ENCODE measurements at places on chromosomes 7 and 10.

DNA sequence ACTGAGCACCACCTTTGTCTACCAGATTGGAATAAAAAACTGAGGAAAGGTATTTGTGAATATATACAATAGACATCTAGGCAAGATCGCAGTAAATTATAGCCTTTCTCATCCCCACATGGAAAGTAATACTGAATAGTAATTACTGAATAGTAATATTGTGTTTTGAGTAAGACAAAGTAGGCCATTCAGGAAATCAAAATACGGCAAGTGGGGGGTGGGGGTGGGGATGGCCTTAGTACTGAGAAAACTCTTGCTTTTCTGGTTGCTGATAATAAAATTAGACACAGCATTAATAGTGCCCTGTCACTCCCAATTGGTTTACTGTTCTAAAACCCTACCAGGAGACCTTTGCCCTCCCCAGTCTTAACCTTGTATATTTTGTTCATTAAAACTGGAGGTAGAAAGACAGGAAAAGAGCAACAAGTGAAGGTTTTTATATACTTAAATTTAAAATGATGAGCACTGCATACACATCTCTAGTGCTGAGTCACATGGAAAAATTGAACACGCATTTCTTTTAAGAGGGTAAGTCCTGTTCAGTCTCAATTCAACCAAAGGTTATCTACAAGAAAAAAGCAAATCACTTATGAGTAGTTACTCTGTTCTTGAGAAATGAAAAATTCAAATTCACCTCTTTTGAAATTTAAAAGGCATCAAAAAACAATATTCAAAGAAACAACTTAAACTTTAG lies 65.6 kb downstream of the IGF2BP3 start:
- DNase-seq, result no peak

GRCh38 chr10:33276282-33276923 lies 58.1 kb downstream of the NRP1 start:
- DNase-seq, result no peak

DNA sequence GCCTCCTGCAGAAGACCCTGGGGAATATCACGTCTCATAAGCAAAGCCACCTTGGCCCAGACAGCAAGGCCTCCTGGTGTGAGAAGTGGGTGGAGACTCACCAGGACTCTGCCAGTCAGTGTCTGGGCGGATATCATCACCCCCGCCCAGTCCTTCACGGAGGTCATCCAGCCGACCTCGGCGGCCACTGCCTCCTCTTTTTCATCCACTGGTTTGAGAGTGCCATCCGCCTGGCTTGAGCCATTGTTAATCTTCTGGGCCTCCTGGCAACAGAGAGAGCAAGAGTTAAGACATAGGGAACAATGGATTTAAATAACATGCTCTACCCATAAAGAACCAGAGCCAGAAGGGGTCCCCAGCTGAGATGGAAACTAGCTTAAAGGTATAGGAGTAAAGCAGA lies 233.8 kb downstream of the KCNMA1 start:
- no peak for DNase-seq

GRCh38 chr10:21217107-21217506 lies 308.4 kb downstream of the SKIDA1 start:
- DNase-seq, result no peak

GRCh38 chr10:44045020-44045419 lies 339.9 kb downstream of the CXCL12 start:
- no peak for DNase-seq

- no peak for DNase-seq
Measured at GRCh38 chr7:126472825-126473224, 779.9 kb downstream of the GRM8 start.

DNA sequence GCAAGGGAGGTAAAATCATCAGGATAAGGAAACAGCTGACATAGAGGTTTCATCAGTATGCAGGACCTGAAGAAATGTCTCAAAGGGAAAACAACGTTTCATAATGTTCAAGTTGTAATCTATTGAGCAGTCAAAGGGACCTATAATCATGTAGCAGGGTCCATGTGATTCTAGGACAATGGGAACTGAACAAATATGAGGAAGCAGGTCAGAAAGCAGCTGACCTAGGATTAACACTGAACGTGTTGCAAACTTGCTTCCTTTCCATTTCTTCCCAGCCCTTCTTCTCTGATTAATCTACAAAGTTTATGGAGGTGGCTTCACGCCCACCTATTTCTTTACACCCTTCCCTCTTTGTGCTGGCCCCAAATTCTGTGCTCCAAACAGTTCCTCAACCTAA lies 256.9 kb upstream of the AKR1E2 start:
- no peak for DNase-seq

GRCh38 chr10:103181244-103181643 lies 11.8 kb downstream of the NT5C2 start:
- no peak for DNase-seq

GRCh38 chr10:88082806-88083596 lies 219.6 kb downstream of the PTEN start:
- no peak for DNase-seq

GRCh38 chr10:76080451-76080850 lies 649.0 kb downstream of the LRMDA start:
- no peak for DNase-seq

GRCh38 chr7:27663989-27664331 lies 1.3 kb upstream of the HIBADH start:
- DNase-seq, result no peak

- no peak for DNase-seq
Measured at GRCh38 chr10:118901380-118901779, 128.1 kb upstream of the NANOS1 start.

DNA sequence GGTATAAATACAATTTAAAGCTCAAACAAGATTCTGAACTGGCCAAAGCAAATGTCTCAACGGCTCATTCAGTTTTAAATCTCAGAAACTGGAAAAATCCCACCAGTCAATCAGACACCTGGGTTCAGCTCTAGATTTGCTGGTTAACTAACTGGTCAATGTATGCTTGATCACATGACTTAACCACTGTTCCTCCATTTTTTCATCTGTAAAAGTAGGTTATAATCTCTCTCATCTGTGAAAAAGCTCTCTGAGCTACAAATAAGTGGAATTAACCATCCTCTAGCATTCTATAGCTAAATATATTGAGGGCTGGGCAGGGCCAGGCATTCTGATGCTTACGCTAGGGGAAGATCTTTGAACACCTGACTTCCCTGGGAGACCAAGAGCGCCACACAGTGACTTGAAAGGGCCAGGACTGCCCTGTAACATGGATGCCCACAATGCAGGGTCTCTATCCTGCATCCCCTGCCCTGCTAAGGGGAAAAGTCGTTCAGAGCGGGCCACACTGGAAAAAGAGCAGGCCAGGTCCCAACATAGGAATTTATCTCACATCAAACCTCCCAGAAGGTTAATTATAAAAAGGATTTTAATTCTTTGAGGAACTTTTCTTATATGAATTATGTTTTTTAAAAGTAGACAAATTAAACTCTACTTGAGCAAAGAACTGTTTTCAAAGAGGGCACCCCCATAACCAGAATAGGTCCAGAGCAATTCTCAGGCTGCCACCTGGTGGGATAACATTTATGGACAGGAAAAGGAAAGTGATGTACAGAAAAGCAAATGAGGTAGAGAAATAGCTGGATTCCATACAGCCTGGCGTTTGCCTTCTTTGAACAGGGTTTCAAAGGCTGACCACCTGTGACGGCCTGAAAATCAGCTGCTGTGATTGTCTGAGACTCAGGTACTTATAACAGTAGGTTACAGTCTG lies 1.8 kb downstream of the RP9 start:
- DNase-seq, result peak; percentile 30

DNA sequence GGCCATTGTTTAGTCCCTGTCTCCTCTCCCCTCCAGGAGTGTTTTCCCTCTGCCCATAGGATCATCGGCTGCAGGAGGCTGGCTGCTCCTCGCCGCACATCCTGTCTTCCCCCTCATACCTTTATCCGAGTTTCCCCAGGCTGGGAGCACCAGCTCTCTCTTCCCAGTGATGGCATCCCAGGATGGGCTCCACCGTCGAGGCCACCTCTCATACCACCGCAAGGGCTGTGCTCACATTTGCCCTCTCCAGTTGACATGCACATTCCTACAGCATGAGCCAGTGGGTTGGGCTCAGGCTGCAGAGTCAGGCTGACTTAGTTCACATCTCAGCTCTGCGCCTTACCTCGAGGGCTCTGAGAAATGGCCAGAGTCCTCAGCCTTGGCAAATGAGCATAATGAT lies 12.1 kb downstream of the HKDC1 start:
- no peak for DNase-seq

- no peak for DNase-seq
Measured at GRCh38 chr7:111827863-111828504, 265.7 kb upstream of the IMMP2L start.

- no peak for DNase-seq
Measured at GRCh38 chr7:149851449-149851848, 13.3 kb downstream of the ZNF862 start.

DNA sequence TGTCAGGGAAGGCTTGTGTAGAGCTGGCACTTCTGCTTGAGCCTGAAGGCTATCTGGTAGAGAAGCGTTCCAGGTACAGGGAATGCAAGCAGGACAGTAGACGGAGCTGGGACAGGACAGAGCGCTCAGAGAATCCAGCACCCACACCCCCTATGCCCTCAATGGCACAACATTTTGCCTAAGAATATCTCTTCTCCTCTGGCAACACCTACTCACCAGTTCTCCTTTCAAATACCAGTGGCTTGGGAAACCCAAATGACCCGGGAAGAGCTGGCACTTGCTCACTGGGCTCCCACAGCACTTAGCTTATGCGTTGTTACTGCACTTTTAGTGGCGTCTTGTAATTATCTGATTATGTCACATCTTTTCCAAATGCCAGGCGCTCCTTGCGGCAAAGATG lies 118.6 kb downstream of the RNF216 start:
- DNase-seq, result no peak

- DNase-seq, result no peak
Measured at GRCh38 chr7:120521761-120522737, 249.1 kb downstream of the KCND2 start.

DNA sequence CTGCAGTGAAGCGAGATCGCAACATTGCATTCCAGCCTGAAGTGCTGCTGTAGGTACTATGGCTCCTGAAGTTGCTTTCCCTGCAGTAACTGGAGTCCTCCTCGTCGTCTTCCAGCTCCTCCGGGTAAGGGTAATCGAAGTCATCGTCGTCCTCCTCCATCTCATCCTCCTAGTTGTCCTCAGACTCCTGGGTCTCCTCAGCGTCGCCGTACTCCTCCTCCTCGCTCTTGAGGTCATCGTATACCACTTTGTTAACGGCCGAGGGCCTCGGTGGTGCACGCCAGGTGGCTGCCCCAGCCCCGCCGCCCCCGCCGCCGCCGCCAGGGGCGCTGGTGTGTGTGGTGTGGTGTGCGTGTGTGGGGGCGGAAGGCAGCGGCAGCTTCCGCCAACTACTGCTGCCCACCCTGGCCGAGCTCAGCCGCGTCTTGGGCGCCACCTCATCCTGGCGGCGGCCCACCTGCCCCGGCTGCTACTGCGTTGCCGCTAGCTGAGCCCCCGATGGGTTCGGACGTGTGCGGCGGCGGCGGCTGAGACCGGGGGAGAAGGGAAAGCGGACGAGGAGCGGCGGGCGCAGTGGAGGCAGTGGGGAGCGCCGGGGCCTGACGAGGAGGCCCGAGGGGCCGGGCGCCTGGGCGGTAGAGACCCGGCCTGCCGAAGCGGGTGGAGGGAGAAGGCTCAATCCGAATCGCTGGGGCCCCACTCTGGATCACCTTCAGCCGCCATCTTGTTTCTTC lies 11.8 kb upstream of the ACBD5 start:
- peak; percentile 75 for DNase-seq

- DNase-seq, result no peak
Measured at GRCh38 chr10:7035126-7035761, 375.6 kb downstream of the SFMBT2 start.

DNA sequence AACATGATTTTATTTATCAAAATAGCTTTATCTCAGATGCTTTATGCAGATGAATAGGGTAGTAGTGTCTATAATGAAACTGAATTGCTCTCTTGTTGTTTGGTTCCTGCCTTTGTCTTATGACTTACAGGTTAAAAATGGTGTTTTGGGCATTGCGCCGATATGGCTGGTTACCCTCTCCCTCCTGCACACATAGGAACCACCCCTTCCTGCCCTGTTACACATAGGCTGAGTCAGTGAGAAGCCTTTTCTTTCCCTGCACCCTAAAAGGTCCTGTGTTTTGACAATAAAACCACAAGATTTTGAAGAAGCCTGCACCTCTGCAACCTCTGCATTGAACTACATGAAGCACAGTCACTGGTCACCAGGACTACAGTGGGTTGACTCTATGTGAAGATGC lies 655.8 kb upstream of the ANKRD30A start:
- DNase-seq, result no peak

- DNase-seq, result no peak
Measured at GRCh38 chr7:37110660-37111424, 337.8 kb downstream of the ELMO1 start.

DNA sequence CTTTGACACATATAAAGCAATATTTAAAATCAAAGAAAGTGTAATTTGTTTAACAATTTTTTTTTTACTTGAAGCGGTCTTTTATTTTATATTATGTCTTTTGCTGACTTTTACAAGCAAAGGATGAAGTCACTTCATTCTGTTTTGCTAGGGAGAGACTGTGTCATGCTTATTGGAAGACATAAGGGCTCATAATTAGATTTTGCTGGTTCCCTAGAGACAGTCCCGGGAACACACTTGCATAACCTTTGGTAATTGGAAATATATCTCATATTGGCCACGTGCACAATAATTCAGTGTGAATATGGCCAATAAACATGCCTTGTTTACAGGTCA lies 448 bp upstream of the NET1 start:
- no peak for DNase-seq

- DNase-seq, result peak; percentile 34
Measured at GRCh38 chr10:116521424-116522290, 24.1 kb upstream of the PNLIP start.

DNA sequence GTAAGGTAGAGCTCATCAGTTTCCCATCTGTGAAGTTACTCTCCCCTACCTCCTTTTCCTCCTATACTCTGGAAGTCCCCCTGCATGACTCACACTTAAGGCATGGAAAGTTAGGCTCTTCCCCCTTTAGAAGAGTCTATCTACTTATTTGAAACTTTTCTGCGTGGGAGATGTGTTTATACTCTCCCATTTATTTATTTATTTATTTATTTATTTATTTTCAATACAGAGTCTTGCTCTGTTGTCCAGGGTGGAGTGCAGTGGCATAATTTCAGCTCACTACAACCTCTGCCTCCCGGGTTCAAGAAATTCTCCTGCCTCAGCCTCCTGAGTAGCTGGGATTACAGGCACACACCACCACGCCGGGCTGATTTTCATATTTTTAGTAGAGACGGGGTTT lies 107.5 kb upstream of the JCAD start:
- no peak for DNase-seq

DNA sequence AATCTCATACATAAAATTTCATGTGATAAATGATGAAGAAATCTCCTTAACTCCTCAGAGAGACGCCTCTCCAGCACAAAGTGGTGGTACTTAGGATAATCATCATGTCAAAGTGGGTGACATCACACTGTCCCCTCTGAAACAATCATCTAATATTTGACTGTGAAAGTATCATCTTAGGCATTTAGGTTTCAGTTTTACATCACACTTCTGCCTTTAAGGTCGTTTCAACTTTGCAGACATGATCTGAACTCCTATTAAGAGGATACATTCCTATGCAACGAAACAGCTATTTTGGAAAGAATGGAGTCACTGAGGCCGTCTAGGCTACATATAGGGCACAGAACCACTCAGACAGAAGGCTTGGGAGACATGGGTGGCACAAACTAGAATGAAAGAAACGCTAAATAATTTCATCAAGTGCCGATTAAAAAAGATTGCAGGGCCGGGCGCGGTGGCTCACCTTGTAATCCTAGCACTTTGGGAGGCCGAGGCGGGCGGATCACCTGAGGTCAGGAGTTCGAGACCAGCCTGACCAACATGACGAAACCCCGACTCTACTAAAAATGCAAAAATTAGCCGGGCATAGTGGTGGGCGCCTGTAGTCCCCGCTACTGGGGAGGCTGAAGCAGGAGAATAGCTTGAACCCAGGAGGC lies 2.0 kb downstream of the VOPP1 start:
- no peak for DNase-seq
